ENCODE measurements at places on chromosomes 6 and 20.

- no peak for DNase-seq
These were observed 98.6 kb upstream of the RIN2 start for GRCh38 chr20:19659448-19659847.

GRCh38 chr6:5553767-5554166 lies 292.5 kb downstream of the FARS2 start:
- DNase-seq = no peak

GRCh38 chr20:62119591-62120364 lies 2.5 kb upstream of the LSM14B start:
- DNase-seq = no peak

GRCh38 chr6:37691904-37692806 lies 5.5 kb downstream of the MDGA1 start:
- DNase-seq = peak; percentile 81

GRCh38 chr6:78390066-78390465 lies 477.3 kb upstream of the IRAK1BP1 start:
- DNase-seq = no peak
